Mesothelial cell of epicardium (in vitro differentiated cells): ENCODE measurements at places on chromosomes 1 and 21. TPM values are rescaled to one million over a fixed set of nuclear protein-coding genes. Genes with fewer than 3 reads are reported as not detected.

- no peak overlapping the region for H3K27ac ChIP-seq
- no peaks in the 10 kb centered on the region for H3K27me3 ChIP-seq
- H3K4me1 ChIP-seq, result peaks cover 35% of the 10 kb centered on the region
- H3K36me3 ChIP-seq, result no peaks in the 10 kb centered on the region
These were observed 98.3 kb upstream of the CD55 start for GRCh38 chr1:207223162-207223561.

AADACL4 gene
- total RNA-seq, result 0.31 to 0.36 TPM (median 0.31 TPM) in 3 replicates

CAMSAP2 gene
- total RNA-seq, result 47.9 to 48.2 TPM (median 48.2 TPM) in 3 replicates

BATF3 gene
- 0.84 to 1.0 TPM (median 1.0 TPM) in 3 replicates for total RNA-seq
